ENCODE measurements at places on chromosomes 11 and 22. TPM values are rescaled to one million over a fixed set of nuclear protein-coding genes. Genes with fewer than 3 reads are reported as not detected.

- H3K36me3 ChIP-seq: no peaks in the 10 kb centered on the region
- no peak for DNase-seq
- H3K4me3 ChIP-seq: no peak overlapping the region
- H3K27me3 ChIP-seq: peaks cover 59% of the 10 kb centered on the region
These were observed 802 bp downstream of the SYT13 start for GRCh38 chr11:45285250-45285828.

DNA sequence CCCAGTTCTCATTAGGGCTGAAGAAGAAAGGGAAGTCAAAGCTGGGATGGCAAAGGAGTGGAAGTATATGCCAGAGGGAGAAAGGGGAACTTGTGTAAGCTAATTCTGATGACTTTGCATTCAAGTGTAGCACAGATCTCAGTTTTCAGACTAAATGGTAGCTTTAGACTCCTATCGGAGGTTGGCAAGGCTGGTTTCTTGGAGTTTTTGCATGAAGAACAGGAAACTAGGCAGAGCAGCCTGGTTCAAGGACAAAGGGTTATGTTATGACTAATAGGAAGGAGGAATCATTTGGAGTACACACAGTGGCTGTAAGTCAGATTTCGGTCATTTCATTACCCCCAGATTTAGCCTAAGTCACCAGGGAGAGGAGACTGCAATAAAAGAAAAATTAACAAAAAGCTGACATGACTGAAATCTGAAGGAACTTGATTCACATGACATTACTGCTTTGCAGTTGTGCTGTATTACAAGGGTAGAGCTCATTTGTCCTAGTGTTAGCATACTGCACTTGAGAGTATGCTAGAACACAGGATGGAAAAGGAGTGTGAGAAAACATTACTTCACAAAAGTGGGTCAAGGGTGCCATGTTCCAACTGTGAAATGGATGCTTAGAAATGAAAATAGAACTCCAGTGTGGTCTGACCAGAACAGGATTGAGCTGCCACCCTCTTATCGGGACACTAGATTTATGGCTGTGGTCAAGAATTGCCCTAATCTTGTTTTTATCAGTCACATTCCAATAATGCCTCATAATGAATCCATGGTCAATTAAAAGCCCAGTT is 23.6 kb downstream of the ADM start:
- peaks cover 18% of the 10 kb centered on the region for H3K27me3 ChIP-seq
- DNase-seq: no peak
- H3K4me1 ChIP-seq: no peaks in the 10 kb centered on the region

GRCh38 chr22:23069502-23070357 is 589 bp upstream of the GNAZ start:
- H3K4me3 ChIP-seq: peak overlapping the region; percentile 65
- H3K4me1 ChIP-seq: peaks cover 2% of the 10 kb centered on the region
- H3K27ac ChIP-seq: peak overlapping the region; percentile 47
- peaks cover 45% of the 10 kb centered on the region for H3K27me3 ChIP-seq
- DNase-seq: peak; percentile 78

DNA sequence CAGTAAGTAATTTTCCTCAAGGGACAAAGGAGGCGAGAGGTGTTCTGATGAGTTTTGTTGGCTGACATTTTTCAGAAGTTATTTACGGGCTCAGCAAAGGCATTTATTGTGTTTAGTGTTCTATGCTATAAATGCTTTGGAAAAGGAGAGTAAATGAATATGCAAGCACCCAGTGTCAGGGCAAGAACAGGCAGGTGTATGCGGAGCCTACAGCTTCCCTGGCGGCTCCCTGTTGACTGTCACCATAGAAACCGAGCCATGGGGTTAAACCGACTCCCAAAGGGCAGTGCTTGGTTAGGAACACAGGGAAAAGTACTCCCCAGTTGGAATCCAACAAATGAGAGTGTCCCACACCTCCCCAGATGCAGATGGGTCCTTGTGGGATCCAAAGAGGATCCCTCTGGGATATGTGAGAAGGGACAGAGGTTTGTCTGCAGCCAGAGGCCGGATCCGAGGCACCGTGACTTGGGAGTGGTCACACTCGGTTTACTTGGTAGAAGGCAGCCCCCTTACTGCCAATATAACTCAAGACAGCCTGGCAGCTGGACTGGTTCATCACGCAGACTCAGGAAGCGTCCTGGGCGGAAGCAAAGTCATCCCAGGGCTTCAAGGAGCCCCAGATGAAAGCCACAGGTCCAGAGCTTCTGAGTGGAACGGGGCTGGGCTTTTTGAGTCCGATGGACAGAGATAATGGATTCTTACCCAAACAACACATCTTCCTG is 329.7 kb downstream of the CTTN start:
- no peak overlapping the region for H3K4me3 ChIP-seq
- no peaks in the 10 kb centered on the region for H3K36me3 ChIP-seq
- DNase-seq: no peak
- no peaks in the 10 kb centered on the region for H3K4me1 ChIP-seq
- H3K27me3 ChIP-seq: peaks cover 3% of the 10 kb centered on the region

DNA sequence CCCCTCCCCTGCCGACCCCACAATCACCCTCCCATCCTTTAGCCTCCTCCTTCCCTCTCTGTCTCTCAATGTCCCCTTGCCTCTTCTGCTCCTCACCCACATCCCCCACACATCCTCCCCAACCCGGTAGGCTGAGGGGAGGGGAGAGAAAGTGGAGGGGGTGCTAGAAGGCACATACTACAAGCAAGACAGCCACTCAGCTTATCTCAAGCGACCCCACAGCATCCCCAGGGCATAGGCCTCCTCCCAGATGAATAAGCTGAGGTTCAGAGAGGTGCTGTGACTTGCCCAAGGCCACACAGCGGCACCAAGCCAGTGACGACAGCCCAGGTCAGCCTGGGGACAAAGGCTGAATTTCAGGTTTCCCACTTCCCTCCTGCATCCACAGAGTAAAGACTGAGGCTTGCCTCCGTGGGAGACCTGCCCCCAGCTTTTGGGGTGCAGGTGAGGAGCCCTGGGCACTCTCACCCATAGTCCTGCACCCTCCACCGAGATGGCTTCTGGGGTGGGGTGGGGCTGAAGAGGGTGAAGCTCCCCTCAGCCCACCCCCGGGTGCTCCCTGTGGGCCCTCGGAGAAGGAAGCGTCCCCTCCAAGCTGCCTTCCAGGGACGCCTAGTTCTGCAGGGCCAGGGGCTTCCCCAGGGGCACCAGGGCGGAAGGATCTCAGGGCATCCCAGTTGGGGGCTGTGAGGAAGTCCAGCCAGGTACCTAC is 511 bp downstream of the RAC2 start:
- peaks cover 45% of the 10 kb centered on the region for H3K36me3 ChIP-seq
- H3K27ac ChIP-seq: peak overlapping the region; percentile 100
- no peaks in the 10 kb centered on the region for H3K27me3 ChIP-seq
- H3K4me3 ChIP-seq: peak overlapping the region; percentile 100
- DNase-seq: no peak

DNA sequence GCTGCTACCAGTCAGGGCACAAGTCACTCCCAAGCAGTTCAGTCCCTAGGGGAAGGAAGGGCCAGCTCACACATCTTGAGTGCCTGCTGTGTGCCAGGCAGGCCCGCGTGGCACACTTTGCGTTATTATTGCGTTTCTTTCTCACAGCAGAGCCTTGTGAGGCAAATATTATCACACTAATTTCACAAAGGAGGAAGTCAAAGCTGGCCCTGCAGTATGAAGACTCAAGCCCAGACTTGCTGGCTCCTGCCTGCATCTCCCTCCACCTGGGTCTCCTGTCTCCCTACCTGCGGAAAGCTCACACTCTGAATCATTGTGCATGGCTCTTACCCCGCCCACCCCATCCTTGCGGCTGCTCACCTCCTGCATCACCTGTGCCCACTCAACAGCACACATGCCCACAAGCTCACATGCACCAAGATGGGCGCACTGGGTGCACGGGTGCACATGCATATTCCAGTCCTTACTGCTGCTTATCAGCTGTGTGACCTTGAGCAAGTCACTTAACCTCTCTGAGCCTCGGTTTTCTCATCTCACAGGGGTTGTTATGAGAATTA is 31.7 kb upstream of the P2RY2 start:
- peaks cover 5% of the 10 kb centered on the region for H3K4me1 ChIP-seq
- DNase-seq: peak; percentile 24
- no peak overlapping the region for H3K4me3 ChIP-seq

DNA sequence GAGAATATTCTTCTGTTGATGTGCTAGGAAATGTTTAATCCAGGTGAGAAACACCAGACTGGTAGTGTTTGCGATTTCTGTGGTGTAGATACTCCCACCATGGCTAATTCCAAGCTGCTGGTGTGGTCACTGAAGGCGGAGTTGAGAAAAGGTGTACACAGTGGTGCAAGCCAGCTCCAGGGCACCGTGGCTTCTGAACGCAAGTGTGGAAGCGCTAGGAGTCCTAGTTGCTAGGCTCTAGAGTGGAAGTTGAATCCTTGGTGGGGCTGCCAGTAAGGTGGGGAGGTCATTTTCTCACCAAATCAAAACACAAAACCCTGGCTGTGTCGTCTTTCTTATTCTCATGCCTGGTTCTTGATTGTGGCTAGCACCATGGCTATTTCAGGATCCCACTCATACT is 61.6 kb downstream of the ZBTB16 start:
- no peak for DNase-seq
- H3K27me3 ChIP-seq: peaks cover 12% of the 10 kb centered on the region
- no peaks in the 10 kb centered on the region for H3K4me1 ChIP-seq

DNA sequence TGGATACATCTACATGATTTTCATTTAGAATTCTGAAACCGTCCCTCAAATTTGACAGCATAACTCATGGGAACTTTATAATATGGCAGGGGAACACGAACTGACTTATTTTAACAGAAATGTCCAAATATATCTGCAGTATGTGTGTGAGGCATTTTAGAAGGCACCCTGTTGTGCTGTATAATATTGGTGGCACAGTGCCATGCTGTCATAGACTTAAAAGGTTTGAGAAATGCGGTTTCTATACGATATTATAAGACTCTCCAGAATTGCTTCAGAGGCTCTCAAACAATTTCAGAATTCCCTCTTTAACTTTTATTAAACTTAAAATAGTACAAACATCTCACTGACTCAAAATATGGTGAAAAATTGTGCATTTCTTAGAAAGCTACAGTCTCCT is 181.6 kb downstream of the MSANTD4 start:
- no peaks in the 10 kb centered on the region for H3K4me1 ChIP-seq
- H3K27ac ChIP-seq: no peak overlapping the region
- DNase-seq: no peak
- H3K36me3 ChIP-seq: no peaks in the 10 kb centered on the region
- H3K27me3 ChIP-seq: no peaks in the 10 kb centered on the region
- H3K4me3 ChIP-seq: no peak overlapping the region

DNA sequence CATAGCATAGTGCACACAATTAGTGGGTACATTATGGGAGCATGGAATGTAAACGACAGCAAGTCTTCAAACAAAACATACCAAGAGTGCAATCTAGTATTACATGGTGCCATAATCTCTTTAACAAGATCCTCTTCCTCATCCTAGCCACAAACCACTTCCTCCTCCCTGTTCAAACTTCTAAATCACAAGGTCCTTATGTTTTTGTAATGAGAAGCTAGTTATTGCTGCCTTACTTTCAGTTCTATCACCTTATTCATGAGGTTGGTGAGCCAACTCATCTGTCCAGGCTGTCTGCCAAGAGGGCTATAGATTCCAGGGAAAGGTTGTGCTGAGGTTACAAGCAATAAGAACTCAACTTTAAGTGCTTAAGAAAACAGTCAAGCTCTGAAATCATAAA is 195.4 kb upstream of the ARHGAP20 start:
- peaks cover 15% of the 10 kb centered on the region for H3K36me3 ChIP-seq
- DNase-seq: no peak
- peak overlapping the region; percentile 68 for H3K4me3 ChIP-seq
- H3K27me3 ChIP-seq: no peaks in the 10 kb centered on the region
- H3K27ac ChIP-seq: peak overlapping the region; percentile 92

DNA sequence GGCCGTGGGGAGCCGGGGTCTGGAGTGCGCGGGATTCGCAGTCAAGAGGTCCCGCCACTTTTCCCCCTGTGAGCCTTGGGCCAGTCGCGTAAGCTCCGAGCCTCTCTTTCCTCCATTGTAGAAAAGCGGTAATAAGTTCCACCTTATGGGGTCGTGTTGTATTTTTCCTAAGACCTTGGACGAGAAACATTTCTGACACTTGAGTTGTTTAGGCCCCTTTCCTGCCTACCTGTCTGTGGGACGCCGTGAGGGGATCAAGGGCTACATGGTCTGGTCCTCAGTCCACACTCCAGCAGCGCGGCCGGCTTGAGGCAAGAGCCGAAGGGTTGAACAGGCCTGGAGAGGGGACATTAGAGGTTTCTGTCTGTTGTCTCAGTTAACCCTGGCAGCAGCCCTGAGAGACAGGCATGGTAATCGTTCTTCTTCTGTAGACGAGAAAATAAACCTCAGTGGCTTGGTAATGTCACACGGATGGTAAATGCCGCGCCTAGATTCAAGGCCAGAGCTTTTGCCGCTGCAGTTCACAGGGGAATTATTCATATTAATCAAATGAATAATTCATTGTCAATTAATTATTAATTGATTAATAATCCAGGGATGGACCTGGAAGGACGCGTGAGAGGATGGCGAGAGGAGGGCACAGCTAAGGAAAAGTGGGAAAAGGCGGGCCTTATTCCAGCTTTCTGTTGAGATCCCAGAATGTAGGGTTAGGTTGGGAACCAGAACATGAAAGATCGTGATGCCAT is 545 bp downstream of the FEN1 start:
- H3K27ac ChIP-seq: peak overlapping the region; percentile 99
- no peak for DNase-seq
- peak overlapping the region; percentile 91 for H3K4me3 ChIP-seq

Gene C11orf97
- total RNA-seq: not detected

Gene MRGPRE
- total RNA-seq: not detected

Gene OR8D1
- total RNA-seq: not detected

Gene KRTAP5-10
- total RNA-seq: not detected

Data from activated naive CD8-positive, alpha-beta T cell treated with anti-CD3 and anti-CD28 coated beads, Interleukin-2, amount 10 ng/mL, durations not matched to agents 7 days and 5 days (primary cell).